Activated naive CD4-positive, alpha-beta T cell treated with anti-CD3 and anti-CD28 coated beads, Interleukin-2, amount 10 ng/mL, durations not matched to agents 7 days and 5 days (primary cell): ENCODE measurements at places on chromosomes 4 and X.

DNA sequence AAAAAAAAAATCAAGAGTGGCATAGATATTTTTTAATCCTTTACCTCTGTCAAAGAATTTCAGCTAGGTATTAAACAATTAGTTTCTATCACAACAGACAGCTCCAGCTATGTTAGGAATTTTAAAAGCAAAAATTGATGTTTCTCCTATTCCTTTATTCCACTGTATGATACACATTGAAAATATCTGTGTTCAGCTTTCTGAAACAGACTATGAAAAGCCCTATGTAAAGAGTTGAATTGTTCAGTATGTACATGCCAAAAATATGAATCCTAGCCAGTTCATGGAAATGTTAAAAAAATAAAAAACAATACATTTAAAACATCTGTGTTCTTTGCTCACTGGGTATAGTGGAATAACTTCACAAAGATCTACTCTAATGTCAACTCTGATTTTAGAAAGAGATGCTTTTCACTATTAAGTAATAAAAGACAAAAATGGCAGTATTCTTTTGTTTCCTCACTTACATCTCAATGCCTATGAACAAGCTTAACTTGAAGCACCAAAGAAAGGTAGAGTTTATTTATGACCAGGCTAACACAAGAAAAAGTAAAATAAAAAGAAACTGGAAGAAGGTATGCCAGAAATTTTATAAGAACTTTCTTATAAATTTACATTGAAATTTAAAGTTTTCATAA is 32.1 kb downstream of the FBXW7 start:
- no peak overlapping the region for H3K27ac ChIP-seq
- H3K27me3 ChIP-seq: no peaks in the 10 kb centered on the region
- peaks cover 3% of the 10 kb centered on the region for H3K36me3 ChIP-seq
- H3K4me3 ChIP-seq: no peak overlapping the region
- DNase-seq: no peak

DNA sequence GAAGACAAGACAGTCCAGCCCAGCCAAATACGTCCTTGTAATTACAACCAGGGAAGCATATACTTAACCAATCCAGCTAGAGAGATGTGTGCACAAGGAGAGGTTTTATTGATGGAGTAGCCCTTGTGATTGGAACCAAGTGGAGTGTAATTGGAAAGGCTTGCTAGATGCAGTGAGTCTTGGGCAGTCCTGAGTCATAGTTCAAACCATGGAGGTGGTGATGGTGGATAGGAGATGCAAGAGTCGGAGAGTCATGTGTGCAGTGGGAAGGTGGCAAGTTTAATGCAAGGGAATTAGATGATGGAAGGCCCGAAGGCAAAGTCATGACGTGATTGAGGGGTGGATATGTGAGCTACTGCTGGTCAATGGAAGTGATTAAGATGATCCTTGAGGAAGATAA is 63.7 kb downstream of the PHEX start:
- no peak overlapping the region for H3K4me3 ChIP-seq
- no peak for DNase-seq
- H3K27me3 ChIP-seq: no peaks in the 10 kb centered on the region
- H3K36me3 ChIP-seq: no peaks in the 10 kb centered on the region

- no peaks in the 10 kb centered on the region for H3K4me1 ChIP-seq
- H3K27me3 ChIP-seq: peaks cover 5% of the 10 kb centered on the region
- H3K27ac ChIP-seq: no peak overlapping the region
- no peak for DNase-seq
- no peak overlapping the region for H3K4me3 ChIP-seq
- H3K36me3 ChIP-seq: no peaks in the 10 kb centered on the region
Measured at GRCh38 chr4:151227731-151228130, 49.2 kb upstream of the PRSS48 start.

- H3K4me3 ChIP-seq: no peak overlapping the region
- no peaks in the 10 kb centered on the region for H3K27me3 ChIP-seq
- H3K27ac ChIP-seq: no peak overlapping the region
- H3K36me3 ChIP-seq: no peaks in the 10 kb centered on the region
- no peak for DNase-seq
Measured at GRCh38 chr4:20684852-20685763, 15.2 kb upstream of the PACRGL start.

DNA sequence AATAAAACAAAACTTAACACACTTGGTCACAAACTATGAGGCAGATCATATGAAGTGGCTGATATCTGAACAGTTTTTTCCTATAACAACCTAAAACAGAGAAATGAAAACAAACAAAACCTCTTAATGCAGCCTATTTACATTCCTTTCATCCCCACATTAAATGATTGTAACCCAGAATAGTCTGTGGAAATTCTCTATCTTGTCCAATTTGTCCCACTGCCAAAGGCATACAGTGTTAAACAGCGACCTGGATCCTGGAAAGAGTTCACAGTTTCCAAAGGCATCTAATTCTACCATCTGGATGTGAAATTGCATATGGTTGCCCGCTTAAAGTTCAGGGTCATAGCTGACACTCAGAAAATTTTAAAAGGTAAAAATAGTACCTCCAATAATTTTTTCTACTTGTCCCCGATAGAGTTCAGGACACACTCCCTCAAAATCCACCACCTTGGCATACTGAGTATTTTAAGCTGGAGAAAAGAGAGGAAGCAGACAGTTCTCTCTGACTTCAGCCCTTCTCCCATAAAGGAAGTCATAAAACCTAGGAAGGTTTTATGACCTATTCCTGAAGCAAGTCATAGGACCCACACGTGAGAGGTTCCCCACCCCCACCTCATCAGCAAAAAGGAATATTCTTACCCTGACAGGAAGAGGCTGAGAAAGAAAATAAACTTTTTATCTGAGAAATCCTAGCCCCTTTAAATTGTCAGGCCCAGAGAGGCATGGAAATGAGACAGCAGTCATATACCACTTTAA is 270.2 kb downstream of the PAPSS1 start:
- H3K36me3 ChIP-seq: no peaks in the 10 kb centered on the region
- H3K27me3 ChIP-seq: no peaks in the 10 kb centered on the region
- no peak overlapping the region for H3K4me3 ChIP-seq
- no peaks in the 10 kb centered on the region for H3K4me1 ChIP-seq
- H3K27ac ChIP-seq: no peak overlapping the region

DNA sequence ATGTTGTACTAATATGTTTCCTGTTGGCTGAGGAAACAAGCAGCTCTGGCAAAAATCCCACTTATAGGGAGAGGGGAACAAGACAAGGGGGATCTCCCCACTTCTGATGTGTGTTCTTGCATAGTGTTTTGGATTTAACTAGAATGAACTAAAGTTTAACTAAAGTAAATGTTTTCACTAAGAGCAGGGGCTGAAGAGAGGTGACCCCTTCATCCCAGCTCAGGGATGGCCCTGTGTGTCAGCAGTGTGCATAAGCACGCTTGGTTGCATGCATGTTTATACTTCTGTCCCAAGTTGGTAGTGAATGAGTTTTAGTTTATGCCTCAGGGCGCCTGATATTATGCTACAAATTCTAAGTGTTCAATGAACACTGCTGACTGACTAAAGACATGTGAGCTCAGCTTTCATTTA is 169.4 kb downstream of the MGST2 start:
- no peaks in the 10 kb centered on the region for H3K4me1 ChIP-seq
- H3K27ac ChIP-seq: no peak overlapping the region
- no peak for DNase-seq
- no peaks in the 10 kb centered on the region for H3K36me3 ChIP-seq
- no peak overlapping the region for H3K4me3 ChIP-seq

- no peak overlapping the region for H3K27ac ChIP-seq
- H3K27me3 ChIP-seq: no peaks in the 10 kb centered on the region
- no peaks in the 10 kb centered on the region for H3K4me1 ChIP-seq
- H3K36me3 ChIP-seq: peaks cover 49% of the 10 kb centered on the region
- no peak overlapping the region for H3K4me3 ChIP-seq
Measured at GRCh38 chr4:17597517-17597916, 16.9 kb upstream of the MED28 start.

- H3K27ac ChIP-seq: no peak overlapping the region
- no peak overlapping the region for H3K4me3 ChIP-seq
- no peaks in the 10 kb centered on the region for H3K27me3 ChIP-seq
- H3K4me1 ChIP-seq: no peaks in the 10 kb centered on the region
- no peak for DNase-seq
Measured at GRCh38 chr4:28357990-28358389, 1497.3 kb downstream of the STIM2 start.

DNA sequence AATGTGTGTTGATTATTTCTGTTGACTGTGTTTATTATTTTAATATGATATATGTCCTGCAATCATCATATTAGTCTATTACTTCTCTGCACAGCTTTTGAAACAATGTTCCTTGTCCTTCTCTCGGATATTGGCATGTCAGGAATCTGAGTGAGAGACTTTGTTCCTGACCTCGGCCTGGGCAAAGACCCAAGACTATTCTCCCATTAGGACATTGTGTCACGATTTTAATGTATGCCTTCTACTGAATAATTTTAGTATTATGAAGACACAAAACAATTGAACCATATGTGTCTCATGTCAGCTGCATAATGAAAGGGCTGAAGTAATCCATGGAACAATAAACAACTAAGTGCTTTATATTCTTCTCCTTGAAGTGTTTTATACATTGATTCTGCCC is 580.8 kb upstream of the TENM3 start:
- H3K27me3 ChIP-seq: no peaks in the 10 kb centered on the region
- no peak overlapping the region for H3K4me3 ChIP-seq
- no peaks in the 10 kb centered on the region for H3K4me1 ChIP-seq

DNA sequence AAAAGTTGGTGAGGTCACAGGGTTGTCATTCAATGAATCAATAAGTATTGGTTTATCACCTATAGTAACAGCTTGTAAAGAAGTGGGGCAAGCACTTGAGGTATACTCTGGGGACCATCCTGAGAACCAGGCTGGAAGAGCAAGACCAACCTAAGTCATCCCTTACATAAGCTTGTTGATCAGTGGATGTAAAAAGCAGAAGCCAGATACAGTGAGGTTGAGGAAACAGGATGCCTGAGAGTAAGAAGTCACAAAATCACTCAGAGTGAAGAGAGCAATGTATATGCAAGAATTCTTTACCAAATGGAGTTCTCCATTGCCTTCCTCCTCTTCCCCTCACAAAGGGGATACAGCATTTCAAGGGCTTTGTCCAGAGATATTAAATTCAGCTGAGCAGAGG is 76.3 kb upstream of the PACRGL start:
- H3K36me3 ChIP-seq: no peaks in the 10 kb centered on the region
- H3K27me3 ChIP-seq: no peaks in the 10 kb centered on the region
- DNase-seq: no peak
- peaks cover 2% of the 10 kb centered on the region for H3K4me1 ChIP-seq
- H3K4me3 ChIP-seq: no peak overlapping the region

GRCh38 chrX:129235903-129236302 is 287.4 kb downstream of the SMARCA1 start:
- no peaks in the 10 kb centered on the region for H3K36me3 ChIP-seq
- H3K27ac ChIP-seq: no peak overlapping the region
- no peak overlapping the region for H3K4me3 ChIP-seq
- H3K4me1 ChIP-seq: no peaks in the 10 kb centered on the region

GRCh38 chr4:139530833-139531427 is 25.1 kb downstream of the SETD7 start:
- H3K27ac ChIP-seq: no peak overlapping the region
- H3K4me3 ChIP-seq: no peak overlapping the region
- peaks cover 7% of the 10 kb centered on the region for H3K4me1 ChIP-seq
- DNase-seq: peak; percentile 71
- peaks cover 5% of the 10 kb centered on the region for H3K36me3 ChIP-seq
- no peaks in the 10 kb centered on the region for H3K27me3 ChIP-seq

DNA sequence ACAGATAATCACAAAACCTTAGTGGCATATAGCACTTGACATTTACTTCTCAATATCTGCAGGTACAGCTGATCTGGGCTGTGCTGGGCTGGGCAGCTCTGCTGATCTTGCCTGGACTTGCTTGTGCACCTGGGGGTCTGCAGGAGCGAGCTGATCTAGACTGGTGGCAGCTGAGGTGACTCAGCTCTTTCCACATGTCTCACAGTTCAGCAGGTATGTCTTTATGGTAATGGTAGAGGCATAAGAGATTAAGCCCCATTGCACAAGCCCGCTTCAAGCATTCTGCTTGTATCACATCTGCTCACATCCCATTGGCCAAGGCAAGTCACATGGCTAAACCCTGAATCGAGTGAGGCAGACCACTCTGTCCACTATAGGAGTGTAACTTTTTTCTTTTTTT is 506.7 kb downstream of the BCOR start:
- H3K27ac ChIP-seq: no peak overlapping the region
- H3K4me1 ChIP-seq: no peaks in the 10 kb centered on the region
- H3K27me3 ChIP-seq: no peaks in the 10 kb centered on the region
- DNase-seq: no peak

DNA sequence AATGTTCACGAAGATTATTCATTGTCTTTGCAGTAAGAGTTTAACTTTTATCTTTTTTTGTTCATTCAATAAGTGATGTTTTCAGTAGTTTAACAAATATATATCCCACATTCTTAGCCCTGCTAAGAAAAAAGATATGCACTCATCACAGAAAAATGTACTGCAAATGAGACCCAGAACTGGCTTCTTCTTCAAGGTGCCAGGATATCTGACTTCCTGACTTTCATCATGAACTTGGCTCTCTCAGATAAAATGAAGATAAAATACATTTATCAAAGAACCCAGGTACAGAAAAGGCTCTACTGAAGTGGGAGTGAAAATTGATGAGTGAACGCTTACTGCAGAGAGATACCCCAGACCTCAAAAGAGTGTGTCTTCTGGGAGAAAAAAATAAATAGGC is 177.8 kb upstream of the DKK2 start:
- no peaks in the 10 kb centered on the region for H3K4me1 ChIP-seq
- H3K4me3 ChIP-seq: no peak overlapping the region
- no peaks in the 10 kb centered on the region for H3K27me3 ChIP-seq
- no peaks in the 10 kb centered on the region for H3K36me3 ChIP-seq
- no peak for DNase-seq

DNA sequence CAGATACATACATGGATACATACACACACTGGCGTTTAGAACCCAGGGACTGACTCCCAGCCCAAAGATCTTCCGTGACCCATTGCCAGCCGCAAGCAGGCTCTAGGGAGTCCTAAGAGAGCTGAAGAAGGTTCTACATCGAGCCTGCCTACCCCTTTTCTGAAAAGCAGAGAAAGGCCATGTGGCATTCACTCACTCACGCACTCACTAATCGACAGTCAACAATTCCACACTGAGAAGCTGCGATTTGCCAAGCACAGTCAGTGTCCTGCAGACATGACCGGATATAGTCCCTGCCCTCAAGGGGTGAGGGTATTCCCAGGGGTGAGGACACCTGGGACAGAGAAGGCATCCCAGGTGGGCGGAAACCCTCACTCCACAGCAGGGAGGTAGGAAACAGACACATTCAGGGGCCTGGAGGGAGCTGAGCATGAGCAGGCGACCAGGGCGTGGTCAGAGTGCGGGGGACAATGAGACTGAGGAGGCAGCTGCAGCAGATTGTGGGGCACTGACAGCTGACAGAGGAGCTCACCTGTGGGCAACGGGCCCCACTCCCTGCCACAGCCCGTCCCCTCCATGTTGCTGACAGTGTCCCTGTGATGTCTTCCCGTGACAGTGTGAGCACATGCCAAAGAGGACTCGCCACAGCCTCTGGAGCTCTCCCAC is 13.2 kb upstream of the MAN2B2 start:
- H3K36me3 ChIP-seq: no peaks in the 10 kb centered on the region
- no peak overlapping the region for H3K27ac ChIP-seq
- peaks cover 92% of the 10 kb centered on the region for H3K27me3 ChIP-seq
- DNase-seq: no peak
- H3K4me1 ChIP-seq: peaks cover 24% of the 10 kb centered on the region
